ENCODE measurements at places on chromosomes 13 and 19.

DNA sequence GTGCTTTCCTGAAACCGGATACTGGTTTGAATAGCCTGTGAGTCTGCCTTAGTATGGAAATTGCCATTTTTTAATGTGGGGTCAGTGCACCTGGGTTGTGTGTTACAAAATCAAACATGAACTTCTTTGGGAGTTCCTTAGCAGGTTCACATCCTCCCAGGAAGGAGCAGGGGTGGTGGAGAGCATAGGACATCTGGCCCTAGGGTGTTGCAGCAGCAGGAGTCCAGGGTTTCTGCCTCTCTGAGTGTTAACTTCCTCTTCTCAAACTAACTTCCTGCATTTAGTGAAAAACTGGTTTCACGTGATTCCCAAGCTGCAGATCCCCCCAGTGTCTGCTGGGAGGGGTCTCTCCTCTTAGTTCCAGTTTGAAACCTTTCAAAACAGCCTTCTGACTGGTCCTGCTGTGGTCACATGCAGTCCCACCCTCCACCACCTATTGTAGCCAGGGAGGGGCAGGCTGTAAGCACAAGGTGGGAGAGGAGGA lies 7.2 kb downstream of the RNASEH2B start:
- DNase-seq, result no peak

DNA sequence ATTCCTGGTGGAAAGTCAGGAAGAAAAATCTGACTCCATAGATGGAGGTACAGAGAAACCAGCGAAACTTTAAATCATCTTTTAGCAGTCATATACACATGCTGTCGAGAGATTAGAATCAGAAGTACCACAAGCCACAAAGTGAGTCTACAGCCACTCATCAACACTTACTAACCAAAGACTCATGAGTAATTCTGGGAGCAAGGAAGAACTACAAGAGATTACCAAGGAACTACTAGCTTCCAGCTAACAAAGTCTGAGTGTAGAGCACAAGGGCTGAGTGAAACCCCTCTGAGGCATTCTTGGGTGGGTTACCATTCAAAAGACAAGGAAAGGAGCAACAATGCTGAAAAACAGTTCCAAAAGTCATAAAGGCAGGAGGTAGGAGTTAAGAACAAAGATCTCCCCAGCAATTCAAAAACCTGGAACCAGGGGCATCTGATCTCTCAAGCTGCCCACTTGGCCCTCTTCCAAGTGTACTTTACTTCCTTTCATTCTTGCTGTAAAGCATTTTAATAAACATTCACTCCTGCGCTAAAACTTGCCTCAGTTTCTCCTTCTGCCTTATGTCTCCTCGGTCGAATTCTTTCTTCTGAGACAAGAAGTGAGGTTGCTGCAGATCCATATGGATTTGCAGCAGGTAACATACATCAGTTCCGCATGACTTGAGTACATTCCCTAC lies 13.0 kb downstream of the RBM26 start:
- no peak for DNase-seq

DNA sequence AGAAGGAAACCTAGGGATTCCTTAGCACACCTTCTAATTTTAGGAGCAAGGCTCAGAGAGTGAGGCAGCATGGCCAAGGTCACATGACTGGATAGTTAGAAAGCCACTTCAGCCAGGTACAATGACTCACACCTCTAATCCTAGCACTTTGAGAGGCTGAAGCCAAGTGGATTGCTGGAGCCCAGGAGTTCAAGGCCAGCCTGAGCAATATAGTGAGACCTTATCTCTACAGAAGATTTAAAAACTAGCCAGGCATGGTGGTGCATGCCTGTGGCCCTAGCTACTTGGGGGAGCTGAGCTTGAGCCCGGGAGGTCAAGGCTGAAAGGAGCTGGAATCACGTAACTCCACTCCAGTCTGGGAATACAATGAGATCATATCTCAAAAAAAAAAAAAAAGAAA lies 69.2 kb downstream of the TEX26 start:
- no peak for DNase-seq

DNA sequence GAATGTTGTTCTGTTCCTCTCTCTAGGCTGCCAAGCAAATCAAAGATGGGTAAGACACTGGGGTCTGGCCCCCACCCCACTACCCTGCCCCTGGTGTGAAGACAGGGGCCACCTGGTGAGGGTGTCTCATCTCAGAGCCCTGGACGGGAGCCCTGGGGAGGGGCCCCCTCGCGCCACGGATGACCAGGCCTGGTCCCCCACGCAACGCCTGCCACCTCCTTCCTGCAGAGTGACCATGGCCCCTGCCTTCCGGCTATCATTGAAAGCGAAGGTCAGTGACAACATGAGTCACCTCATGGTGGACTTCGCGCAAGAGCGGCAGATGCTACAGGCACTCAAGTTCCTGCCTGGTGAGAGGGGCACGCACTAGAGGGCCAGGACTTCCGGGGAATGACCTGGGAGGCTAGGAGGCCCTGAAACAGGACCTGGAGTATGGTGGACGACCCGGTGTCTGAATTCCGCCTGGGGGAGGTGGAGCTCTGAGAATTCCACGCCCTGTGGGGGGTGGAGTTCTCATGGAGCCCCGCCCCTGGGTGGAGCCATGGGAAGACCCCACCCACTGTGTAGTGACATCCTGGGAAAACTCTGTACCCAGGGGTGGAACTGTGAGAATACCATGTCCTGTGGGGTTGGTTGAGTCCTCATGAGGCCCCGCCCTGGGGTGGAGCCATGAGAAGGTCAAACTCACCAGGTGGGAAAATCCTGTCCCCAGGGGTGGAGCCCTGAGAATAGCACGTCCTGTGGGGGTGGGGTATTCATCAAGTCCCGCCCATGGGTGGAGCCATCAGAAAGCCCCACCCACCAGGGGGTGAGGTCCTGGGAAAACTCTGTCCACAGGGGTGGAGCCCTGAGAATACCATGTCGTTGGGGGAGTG lies 6.1 kb downstream of the FSD1 start:
- no peak for DNase-seq

DNA sequence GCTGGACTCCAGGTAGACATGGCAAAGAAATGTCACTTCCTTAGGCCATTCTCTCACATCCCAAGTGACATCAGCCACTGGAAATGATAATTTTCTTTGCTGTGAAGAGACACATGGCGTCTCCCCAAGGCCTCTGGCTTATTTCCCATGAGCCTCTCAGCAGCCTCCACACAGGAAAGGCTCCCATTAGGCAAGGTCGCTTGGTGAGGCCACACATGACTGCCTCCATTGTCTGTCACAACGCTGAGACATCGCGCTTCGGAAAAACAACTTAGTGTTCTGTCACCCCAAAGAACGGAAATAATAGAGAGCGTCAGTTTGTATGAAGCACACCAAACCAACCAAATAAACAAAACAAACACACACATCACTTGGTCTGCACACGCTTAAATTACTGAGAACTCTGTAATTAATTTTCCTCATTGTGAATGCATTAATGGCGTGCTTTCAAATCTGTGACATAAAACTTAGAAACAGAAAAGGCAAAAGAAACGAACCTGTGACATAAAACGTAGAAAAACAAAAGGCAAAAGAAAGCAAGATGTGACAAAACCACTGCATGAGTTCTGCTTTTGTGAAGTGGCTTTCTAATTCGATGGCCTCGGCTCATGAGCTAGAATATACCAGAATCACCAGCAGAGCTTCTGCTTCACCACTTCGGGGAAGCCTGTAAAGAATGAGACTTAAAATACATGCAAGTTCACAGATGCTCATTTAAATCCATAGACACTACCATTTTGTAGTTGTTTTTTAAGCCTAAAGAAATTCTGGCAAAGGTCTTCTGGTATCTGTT lies 404.2 kb upstream of the SGCG start:
- no peak for DNase-seq

GRCh38 chr19:12574036-12574435 lies 22.8 kb upstream of the ZNF564 start:
- no peak for DNase-seq

DNA sequence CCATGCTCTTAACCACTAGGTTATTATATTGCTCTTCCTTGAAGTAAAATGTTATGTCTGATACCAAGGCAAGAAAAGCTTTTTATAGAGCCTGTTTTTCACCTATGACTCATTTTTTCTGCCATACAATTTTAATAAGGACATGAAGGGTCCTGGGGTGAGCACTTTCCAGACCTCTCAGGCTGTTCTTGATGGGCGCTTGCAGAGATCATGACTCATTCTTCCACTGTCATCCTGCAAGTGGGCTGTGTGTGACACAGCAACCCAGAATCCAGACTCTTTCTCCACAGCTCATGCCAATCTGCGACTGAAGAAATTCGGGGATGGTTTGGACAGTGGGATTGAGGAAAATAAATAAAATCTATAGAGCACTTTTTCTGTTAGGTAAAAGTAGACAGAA lies 506.7 kb upstream of the NBEA start:
- DNase-seq, result peak; percentile 47

DNA sequence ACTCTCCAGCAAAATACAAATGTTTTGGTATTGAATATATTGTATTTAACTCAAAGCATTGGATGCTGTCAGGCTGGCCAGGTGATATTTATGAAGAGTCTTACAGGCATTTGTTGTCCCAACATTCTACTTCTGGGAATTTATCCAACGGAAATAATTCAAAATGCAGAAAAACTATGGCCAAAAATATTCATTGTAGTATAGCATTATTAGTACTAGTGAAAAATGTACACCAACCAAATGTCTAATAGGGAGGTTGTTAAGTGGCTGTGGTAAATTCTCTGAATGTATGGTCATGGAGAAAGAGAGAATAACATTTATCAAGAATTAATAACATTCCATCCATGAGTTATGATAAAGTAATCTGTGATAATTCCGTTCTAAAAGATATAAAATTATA lies 38.6 kb upstream of the GAS6 start:
- DNase-seq, result no peak

- DNase-seq, result peak; percentile 45
Measured at GRCh38 chr13:20441879-20442278, 83.8 kb downstream of the CRYL1 start.

DNA sequence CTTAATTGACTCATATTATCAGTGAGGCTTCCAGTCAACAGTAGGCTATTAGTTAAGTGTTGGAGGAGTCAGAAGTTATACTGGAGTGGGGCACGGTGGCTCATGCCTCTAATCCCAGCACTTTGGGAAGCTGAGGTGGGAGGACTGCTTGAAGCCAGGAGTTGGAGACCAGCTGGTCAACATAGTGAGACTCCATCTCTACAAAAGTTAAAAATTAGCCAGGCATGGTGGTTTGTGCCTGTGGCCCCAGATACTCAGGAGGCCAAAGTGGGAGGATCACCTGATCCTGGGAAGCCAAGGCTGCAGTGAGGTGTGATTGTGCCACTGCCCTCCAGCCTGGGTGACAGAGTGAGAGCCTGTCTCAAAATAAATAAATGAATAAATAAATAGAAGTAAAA lies 53.2 kb downstream of the COMP start:
- no peak for DNase-seq

GRCh38 chr19:55437410-55437809 lies 5.7 kb downstream of the SHISA7 start:
- DNase-seq, result no peak

- no peak for DNase-seq
Measured at GRCh38 chr13:114104655-114105520, 27.5 kb downstream of the RASA3 start.

DNA sequence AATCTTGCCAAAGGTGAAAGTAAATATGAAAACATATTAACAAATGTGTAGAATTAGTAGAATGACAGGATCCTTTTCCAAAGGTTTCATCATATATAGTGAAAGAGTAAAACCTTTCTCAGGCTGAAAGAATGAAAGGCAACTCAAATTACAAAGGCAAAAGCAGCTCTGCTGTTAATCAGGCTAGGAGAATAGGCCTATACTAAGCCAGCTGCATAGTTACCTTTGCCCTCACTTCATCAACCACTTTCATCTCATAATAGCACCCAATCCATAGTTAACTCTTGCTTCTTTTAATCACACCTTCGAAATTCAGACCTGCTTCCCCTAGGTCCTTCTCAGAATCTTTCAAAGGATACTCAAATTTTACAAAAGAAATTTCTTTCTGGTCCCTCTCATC lies 1167.6 kb upstream of the ATXN8OS start:
- no peak for DNase-seq

GRCh38 chr19:2252055-2252796 lies 3.1 kb downstream of the AMH start:
- DNase-seq, result no peak

DNA sequence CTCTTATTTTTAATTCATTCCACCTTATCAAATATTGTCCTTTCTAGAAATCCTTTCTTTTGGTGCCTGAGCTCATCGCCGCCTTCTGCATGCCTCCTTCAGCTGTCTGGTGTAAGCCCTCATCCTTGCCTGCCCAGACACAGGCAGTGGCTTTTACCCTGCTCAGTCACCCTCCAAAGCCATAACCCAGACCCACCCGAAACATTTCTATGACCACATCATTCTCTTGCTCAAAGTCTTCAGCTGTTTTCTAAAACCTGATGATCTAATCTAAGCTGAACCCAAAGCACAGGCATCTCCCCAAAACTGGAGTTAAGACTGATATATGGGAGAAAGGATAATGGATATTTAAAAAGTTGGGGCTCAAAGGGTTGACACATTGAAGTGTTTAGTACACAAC lies 753.7 kb upstream of the SGCG start:
- DNase-seq, result no peak

DNA sequence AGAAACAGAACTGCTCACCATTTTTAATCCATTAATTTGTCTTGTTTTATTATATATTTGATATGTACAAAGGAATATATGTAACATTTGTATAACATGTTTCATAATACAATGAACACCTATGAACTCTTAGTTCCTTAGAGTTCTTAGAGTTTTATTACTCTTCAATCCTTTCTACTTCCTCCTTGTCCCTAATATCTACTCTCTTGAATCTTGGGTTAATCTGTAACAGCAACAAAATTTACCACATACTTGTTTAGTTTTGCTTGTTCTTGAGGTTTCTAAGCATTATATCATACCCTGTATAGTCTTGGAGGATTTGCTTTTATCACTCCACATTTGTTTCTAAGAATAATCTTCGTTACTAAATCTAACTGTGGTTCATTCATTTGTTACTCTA lies 151.4 kb downstream of the PDS5B start:
- no peak for DNase-seq

Data from AG09309 (cell line).